ENCODE measurements at places on chromosomes 11 and 22.

- DNase-seq: peak; percentile 8
These were observed 5.6 kb upstream of the STARD10 start for GRCh38 chr11:72799441-72799840.

DNA sequence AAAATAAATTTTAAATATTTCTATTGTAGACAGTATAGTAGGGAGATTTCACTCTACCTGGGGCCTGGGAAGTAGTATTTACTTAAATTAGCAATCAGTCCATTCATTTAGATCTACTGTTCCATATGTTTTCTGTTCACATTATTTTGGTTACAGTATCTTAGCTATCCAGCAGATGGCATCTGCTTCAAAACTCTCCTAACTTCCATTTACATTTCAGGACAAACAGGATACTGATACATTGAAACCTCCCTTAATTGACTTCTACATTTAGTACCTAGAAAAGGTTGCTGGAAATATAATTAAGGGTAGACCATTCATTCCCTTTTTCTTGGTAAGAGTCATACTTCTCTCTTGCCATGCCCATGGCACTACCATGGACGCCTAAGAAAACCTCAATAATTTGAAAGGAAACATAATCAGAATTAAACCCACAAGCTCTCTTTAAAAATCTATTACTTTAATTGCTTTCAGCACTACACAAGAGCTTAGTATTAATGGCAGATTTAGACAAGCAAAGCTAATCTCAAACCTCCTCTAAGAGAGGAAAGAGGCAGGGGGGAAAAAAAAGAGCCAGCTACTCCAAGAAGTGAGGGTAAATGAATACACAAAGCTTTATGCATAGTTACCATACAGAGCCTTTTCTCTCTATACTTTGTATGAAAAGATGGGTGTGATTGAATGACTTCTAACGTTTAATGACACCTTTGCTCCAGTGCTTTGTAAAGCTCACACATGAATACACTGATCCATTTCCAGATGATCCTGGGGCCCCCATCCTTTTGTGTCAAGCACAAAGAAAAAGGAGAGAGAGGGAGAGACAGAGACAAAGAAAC is 131.2 kb upstream of the MTMR2 start:
- DNase-seq: peak; percentile 52

DNA sequence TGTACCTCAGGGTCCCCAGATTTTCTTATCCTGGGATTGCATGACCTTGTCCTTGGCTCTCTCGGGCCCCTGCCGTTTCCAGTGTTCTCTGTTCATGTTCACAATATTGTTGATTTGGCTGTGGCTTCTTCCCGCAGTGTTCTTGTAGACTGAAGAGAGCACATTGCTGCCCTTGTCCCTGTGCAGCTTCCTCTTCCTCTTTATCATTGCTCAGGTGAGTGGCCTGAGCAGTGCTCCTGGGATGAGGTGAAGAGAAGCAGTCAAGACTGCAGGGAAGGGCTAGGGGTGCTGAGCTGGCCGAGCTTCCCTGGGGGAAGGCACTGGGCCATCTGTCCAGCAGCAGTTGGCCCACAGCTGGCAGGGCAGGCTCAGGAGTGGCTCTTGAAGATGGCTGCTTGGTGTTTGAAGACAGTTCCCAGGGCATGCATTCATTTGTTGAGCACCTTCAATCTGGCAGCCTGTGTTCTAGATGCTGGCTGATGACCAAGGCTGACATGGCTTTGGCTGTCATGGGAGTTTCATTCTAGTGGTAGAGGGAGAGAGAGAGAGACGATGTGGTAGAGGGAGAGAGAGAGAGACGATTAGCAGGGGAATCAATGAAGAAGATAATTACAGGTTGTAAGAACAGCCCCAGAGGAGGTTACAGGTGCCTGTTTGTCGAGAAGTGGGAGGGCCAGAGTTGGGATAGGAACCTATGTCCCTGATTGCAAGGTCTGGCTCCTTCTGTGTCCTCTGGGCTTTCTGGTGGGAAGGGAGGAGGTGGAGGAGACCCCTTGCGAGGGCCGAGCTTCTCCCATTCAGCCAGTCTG is 17.4 kb downstream of the BMAL1 start:
- DNase-seq: no peak

DNA sequence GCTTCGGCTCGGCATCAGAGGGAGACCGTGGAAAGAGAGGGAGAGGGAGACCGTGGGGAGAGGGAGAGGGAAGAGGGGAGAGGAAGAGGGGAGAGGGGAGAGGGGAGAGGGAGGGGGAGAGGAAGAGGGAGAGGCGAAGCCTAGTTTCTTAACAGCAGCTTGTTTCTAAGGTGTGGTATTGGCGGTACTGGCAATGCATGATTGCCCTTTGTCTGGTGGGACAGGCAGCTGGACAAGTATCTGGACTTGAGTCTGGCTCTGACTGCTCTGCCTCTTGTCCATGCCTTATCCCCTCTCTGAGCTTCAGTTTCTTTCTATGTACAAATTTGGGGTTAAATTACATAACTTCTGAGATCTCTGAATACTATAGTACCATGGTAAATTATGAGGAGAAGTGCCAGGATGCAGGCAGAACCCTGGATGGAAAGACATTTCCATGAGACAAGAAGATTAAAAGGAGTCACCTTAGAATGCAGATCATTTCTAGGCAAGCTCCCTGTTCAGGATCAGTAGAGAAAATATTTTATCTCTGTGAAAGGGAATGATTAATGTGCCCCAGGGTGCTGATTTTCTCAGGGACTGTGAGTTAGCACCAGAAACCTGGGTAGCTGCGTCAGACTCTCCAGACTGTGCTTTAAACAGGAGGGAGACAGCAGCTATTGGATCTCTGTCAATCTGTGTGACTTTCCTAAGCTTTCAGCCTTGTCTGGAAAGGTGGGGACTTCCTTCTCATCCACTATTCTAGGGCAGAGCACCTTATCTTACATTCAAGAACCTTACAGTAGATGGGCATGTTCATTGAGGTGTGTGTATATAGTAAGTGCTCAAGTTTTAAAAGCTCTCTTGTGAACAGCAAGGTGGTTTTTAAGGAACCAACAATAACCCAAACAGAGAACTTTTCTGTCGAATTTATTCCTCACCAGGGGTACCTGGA is 31.9 kb upstream of the CCDC90B start:
- no peak for DNase-seq

- DNase-seq: peak; percentile 92
These were observed 68.1 kb downstream of the LRRC32 start for GRCh38 chr11:76602431-76602861.

DNA sequence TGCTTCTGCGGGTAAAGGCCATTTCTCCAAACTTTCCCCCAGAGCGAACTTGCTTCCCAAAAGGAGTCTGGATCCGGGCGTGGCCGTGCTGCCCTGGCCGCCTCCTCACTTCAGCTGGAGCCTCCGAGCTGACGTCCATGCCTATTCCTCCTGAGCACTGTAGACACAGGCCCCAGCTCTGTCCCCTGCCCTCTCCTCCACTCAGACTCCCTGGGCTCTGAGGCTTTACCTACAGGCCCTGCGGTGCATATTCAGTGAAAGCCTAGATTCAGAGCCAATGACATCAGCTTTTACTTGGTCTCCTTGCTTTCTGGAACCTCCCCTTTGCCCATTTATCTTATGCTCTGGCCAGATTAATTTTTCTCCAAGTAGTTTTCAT is 9.7 kb downstream of the LRP5 start:
- DNase-seq: no peak

- no peak for DNase-seq
These were observed 12.0 kb upstream of the FOLR1 start for GRCh38 chr11:72179804-72180396.

DNA sequence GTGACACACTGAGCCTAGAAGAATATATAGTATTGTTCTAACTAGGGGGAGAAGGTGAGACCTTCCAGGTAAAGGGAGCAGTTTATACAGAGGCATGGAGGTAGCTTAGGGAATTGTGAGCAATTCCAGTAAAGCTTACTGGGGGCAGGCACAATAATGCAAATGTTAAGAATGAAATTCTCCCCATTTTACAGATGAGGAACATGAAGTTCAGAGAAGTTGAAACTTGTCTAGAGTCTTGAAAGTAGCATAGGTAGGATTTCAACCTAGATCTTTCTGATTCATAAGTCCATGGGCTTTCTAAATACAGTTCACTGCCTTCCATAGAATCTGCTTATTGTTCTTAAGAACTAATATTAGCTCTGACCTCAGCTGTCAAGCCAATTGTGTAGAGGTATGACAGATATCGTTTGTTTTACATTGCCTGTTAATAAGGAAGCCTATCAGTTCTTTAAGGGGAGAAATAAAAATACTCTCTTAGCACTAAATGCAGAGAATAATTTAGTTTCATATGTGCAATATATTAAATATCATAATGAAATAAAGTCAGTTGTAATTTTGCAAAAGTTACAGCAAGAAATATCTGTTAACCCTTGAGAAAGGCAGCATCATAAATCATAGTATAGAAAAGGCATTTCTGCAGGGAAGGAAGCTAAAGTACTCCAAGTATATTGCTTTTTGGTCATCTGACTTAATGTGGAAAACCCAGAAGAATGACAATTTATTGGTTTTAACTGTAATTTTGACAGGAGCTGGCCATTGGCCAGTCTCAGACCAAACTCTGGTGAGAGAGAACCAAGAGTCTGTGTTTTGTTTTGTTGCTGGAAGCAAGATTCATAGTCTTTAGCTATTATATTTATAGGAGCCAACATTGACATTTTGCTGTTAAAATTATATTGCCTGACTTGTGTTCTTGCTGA is 181.8 kb downstream of the UVRAG start:
- DNase-seq: no peak

DNA sequence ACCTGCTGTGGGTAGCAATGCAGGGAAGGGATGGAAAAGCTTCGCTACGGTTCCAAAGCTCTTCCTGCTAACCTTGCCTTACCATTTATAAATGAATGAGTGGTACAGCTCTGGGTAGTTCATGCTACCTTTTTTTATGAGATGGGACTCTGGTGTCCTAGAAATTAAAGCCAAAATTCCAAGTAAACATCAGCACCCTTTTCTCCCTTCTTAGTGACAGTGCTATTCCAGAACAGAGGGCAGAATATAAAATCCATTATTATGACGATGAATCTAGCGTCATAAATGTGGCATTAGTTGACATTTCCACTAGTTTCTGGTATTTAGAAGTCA is 447 bp upstream of the SVIP start:
- no peak for DNase-seq

- DNase-seq: peak; percentile 34
These were observed 10.8 kb downstream of the YPEL4 start for GRCh38 chr11:57638811-57639320.

GRCh38 chr22:29737251-29738117 is 17.7 kb downstream of the CABP7 start:
- peak; percentile 73 for DNase-seq

- DNase-seq: no peak
These were observed 9.1 kb upstream of the CCDC81 start for GRCh38 chr11:86365546-86365945.

DNA sequence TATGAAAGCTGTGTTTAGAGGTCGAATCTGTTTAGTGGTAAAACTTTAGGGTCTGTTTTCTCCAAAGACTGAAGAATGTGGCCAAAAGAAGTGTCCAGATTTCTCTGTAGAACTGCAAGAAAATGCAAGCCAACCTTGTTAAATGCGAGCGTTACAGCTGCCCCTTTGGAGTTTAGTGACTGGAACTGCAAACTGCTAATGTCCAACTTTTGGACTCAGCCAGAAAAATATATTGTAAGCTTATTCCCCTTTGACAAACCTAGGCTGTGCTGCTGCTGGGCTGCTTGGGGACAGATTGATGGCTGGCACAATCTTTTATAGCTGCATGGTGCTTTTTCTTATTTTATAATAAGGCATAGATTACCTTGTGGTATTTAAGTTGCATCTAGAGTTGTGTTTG is 3.9 kb downstream of the TEAD1 start:
- no peak for DNase-seq

DNA sequence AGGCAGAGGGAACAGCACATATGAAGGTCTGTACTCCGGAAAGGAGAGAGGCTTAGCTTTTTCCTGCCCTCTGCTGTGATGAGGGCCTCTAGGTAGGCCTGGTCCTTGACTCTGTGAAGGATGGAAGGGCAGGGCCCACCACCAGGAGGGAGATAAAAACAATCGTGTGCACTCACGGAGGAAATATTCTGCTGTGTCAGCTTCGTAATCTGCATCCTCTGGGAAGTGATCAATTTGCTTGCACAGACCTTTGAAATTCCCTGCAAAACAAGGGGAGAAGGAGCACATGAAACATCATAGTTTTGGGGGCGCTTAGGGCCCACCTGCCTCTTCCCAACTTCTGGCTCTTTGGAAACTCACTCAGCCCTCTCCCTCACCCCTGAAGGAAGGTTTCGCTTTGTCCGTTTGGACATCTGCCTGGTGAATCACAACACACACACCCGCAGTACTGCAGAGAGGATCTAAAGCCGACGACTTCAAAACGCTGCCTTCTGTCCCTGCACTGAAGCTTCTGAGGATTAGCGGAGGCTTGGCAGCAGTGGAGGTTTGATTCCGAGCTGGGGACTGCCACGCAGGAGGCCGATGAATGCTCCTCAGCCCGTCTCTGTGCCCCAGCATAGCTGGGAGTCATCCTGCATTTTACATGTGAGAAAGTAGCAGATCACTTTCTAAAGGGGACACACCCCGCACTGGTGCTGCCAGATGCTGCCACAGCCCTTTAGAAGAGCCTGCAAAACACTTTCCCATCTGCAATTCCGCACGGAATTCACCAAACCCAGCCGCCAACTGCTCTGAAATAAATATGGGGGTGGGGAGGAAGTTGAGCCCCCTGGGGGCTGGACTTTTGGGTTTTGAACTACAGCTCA is 58.6 kb upstream of the EIF3D start:
- DNase-seq: no peak

DNA sequence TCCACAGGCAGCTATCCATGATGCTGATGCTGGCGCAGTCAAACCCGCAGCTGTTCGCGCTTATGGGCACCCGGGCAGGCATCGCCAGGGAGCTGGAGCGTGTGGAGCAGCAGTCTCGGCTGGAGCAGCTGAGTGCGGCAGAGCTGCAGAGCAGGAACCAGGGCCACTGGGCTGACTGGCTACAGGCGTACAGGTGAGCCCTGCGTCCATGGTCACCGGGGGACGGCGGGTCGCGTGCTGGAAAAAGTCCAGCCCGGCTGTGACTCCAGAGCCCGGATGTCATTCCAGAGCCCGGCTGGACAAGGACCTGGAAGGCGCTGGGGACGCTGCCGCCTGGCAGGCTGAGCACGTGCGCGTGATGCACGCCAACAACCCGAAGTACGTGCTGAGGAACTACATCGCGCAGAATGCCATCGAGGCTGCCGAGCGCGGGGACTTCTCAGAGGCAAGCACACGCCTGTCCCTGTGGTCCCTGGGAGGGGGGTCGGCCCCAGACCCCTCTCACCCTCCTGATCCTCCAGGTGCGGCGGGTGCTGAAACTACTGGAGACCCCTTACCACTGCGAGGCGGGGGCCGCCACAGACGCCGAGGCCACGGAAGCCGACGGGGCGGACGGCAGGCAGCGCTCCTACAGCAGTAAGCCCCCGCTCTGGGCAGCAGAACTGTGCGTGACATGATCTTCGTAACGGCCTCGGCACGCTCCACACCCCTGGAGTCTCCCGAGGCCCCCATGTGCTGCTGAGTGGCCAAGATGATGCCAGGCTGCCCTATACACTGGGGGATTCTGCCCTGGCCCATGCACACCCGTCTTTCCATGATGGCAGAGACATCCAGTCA is 16.1 kb downstream of the SELENOO start:
- no peak for DNase-seq

DNA sequence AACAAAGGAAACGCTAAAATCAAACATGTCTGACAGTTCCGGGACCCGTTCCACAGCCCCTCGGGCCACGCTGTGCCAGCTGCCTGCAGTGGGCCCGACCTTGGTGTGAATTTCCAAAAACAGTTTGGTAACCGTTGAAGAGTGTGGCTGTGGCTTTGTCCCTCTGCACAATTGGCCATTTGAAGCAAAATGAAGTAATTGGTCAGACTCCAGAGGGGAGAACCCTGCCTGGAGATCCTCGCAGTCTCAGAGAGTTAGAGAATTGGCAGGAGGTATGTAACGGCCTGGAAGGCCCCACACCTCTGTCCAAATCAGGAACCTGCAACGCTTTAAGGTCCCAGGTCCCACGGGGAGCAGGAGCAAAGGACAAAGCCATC is 26.3 kb downstream of the TRMU start:
- no peak for DNase-seq

Measured in hematopoietic multipotent progenitor cell treated with erythropoietin and hydrocortisone succinate and interleukin-3 and kit ligand, for 6 days (in vitro differentiated cells).